Brain (organoid and tissue), 16 donors: ENCODE measurements at places on chromosomes 2 and 18.

DNA sequence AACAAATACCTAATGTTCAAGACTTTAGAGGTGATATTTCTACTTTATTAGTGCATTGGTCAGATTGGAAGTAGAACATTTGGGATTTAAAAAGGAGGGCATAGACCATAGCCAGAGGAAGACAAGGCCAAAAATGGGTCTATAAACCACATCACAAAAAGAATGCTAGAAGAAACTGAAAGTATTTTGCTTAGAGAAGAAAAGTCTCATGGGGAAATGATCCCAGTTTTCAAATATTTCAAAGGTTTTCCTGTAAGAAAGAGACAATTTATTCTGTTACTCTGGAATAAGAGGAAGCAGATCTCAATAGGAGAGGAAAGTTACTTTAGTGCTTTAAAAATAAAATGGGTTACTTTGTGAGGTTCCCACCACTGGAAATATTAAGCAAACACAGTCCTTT is 341.4 kb downstream of the TNS1 start:
- no peak for DNase-seq

- no peak for DNase-seq
Observed at GRCh38 chr18:13909141-13909940, 6.0 kb downstream of the MC2R start.

DNA sequence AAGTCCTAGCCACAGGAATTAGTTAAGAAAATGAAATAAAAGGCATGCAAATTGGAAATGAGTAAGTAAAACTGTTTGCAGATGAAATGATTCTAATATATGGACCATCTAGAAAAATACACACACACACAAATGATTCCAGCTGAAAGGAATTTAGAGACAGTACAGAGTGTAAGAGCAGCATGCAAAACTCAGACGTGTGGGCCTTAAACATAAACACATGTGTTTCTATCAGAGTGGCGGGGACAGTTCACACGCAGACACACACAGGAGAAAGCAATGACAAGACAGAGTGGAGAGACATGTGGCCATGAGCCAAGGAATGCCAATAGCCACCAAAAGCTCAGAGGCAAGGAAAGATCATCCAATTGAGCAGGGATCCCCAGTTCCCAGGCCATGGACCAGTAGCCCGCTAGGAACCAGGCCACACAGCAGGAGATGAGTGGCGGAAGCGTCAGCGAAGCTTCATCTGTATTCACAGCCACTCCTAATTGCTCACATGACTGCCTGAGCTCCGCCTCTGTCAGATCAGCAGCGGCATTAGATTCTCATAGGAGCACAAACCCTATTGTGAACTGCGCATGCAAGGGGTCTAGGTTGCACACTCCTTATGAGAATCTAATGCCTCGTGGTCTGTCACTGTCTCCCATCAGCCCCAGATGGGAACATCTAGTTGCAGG is 155.4 kb downstream of the ARL4C start:
- peak; percentile 31 for DNase-seq

DNA sequence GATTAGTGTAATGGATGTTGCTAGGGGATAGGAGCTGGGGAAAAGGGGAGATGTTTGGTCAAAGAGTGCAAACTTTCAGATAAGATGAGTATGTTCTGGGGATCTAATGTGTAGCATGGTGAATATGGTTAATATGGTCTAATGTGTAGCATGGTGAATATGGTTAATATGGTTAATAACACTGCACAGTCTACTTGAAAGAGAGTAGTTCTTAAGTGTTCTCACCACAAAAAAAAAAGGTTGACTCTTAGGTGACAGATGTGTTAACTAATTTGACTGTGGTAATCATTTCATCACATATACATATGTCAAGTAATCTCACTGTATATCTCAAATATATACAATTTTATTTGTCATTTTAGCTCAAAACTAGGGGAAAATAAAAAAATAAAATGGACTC is 121.3 kb upstream of the CD226 start:
- DNase-seq = no peak

DNA sequence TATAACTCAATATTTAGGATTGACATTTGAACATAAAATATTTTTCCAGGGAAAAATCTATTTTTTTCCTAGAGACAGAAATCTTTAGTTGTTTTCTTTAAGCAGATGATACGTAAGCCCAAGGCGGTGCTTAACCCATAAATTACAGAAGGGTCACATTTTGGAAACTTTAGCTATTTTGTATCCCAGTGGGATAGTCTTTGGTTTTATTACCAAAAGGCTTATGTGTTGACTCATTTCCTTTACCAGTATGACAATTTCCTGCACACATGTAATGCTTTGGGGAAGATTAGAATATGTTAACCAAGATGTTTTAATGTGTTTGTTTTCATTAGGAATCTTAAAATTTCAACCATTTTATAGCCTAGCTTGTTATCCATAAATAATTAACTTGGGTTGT is 24.8 kb downstream of the DYNC1I2 start:
- no peak for DNase-seq

DNA sequence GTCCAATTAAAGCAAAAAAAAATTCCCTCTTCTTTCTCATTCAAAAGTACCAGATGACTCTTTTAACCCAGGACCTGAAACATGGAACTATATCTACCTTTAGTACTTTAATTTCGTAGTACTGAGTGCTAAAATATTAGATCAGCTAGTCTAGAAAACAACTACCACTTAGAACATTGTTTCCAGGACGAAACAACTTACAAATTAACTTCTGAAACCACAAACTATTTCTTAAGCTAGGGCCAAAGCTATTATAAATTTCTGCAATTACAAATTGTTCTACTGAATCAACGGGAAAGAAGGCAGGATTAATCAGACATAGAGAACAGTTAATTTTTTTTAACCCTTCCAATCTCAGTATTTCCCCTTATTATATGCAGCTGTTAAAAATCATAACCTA is 39.9 kb downstream of the DARS1 start:
- no peak for DNase-seq

- DNase-seq = no peak
Observed at GRCh38 chr2:132754867-132755472, 85.0 kb upstream of the LYPD1 start.

DNA sequence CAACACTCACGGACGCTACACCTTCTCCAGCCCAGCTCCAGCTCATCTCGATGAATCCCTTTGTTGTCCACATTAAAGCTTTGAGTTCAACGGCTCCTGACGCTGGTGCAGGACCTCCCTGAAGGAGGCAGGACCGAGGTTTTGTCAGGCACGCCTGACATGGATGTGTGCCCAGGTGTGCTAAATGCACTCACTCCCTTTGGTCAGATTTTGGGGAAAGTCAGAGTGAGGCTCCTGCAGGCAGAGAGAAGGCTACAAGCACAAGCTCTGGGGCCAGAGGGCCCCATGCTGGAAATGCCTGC is 78.6 kb downstream of the NDUFA10 start:
- DNase-seq = no peak

- peak; percentile 22 for DNase-seq
Observed at GRCh38 chr2:33395655-33396249, 80.7 kb upstream of the RASGRP3 start.

DNA sequence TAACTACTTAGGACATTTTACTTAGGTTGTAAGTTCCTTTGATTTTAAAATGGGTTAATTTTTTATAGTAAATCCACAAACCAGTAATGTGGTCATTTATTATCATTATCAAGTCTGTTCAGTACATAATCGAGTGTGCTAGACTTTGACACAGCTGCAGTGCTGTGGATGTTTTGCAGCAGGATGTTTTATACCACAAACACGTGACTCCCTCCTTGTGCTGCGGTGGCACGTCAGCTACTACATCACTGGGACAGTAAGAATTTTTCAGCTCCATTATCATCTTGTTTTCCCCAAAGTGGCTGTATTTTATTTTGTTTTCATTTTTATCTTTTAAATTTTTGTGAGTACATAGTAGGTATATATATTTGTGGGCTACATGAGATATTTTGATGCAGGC is 70.0 kb downstream of the ATP9B start:
- DNase-seq = no peak

DNA sequence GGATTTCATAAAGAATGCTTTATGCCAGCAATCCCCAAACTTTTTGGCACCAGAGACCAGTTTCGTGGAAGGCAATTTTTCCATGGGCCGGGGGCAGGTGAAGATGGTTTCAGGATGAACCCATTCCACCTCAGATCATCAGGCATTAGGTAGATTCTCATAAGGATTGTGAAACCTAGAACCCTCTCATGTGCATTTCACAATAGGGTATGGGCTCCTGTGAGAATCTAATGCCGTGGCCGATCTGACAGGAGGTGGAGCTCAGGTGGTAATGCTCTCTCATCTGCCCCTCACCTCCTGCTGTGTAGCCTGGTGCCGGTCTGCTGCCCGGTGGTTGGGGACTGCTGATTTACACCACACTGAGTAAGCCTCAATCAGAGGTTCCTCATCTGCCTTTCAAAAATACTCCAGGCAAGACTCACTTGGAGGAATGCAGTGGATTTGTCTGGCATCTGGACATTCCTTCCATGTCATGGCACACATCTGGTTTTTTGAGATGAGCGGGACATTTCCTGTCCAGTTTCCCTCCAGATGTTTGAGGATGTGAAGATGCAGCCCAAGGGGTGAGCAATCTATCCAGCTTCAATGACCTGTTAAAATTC is 185.8 kb downstream of the VAPA start:
- no peak for DNase-seq

DNA sequence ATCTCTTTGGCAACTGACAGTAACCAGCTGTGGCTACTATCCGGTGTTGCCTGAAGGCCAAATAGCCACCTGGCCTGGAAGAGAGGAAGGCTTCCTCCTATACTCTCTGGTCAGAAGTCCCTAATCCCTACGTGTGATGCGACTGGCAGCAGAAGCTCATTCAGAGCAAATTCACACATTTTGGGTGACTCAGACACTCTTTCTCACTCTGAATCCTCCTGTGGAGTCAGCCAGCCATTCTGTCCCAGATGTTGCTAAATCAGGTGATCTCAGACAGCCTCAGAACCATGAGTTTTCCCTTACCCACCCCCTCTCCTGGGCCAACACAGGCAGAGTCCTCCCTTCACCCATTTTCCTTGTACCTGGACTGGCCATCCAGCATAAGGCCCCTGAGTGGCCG is 34.7 kb downstream of the CFAP53 start:
- no peak for DNase-seq

DNA sequence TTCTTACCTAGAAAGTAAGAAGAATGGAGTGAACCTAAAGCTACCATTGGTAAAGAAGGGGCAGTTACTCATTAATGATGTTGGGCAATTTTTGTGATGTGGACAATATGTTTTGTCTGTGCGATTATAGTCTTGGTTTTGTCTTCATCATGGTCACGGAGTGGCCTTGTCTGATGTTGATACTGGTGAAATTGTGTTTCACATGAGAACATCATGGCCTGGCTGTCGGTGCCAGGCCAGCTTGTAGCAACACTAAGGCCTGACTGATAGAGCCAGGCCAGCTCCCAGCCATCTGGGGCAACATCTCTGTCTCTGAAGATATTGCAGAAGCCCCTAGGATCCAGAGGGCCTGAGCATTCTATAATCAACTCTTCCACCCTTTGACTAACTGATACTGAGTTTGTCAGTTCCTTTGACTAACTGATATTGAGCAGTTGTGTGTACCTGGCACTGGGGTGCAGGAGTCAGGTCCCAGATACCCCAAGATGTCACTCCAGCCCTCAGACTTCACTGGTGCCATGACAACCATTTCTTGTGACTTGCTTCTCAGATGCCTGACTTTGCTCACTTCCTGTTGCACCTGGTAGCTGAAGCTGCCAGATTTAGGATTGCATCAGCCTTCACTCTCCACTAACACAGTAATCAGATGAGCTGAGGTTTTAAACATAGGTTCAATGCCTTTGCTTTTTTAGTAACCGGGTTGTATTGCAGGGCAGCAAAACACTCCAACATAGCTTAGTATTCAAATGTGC is 62.5 kb downstream of the RPIA start:
- no peak for DNase-seq

GRCh38 chr18:56291294-56291693 is 347.1 kb downstream of the TXNL1 start:
- DNase-seq = no peak

DNA sequence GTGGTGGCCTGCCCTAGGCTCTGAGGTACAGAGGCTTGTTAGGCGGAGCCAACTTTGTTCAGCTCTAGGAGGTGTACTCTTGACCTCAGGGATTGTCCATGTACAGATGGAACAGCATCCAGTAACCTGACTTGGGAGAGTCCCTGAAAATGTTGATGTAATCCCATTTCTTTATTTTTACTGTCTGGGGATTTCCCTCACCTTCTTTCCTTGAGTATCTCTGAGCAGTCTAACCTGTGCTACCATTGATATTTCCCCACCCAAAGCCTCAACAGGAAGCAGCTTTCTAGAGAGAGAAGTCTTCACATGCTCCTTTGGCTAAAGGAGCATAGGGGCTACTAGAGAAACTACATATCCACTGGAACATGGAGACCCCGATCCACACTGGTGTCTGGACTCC is 10.4 kb downstream of the IL36A start:
- no peak for DNase-seq

- peak; percentile 89 for DNase-seq
Observed at GRCh38 chr2:240437861-240438809, 2.7 kb downstream of the GPC1 start.

- DNase-seq = no peak
Observed at GRCh38 chr2:37843556-37843955, 81.5 kb upstream of the RMDN2 start.
